ENCODE measurements at places on chromosomes 5 and 9. TPM values are rescaled to one million over a fixed set of nuclear protein-coding genes. Genes with fewer than 3 reads are reported as not detected.

PCDHGC5 gene
- 0.21 TPM for total RNA-seq

SPATA31D4 gene
- not detected for total RNA-seq

ARHGEF28 gene
- total RNA-seq = 68.7 TPM

SPINK1 gene
- total RNA-seq = 3.6 TPM

PRRX2 gene
- total RNA-seq = not detected

MEIKIN gene
- not detected for total RNA-seq

SPOCK1 gene
- total RNA-seq = 2.6 TPM

CTXN3 gene
- not detected for total RNA-seq

SVEP1 gene
- total RNA-seq = 1.2 TPM

PRDM9 gene
- total RNA-seq = under 0.01 TPM

AIF1L gene
- 63.4 TPM for total RNA-seq

PRR7 gene
- 5.3 TPM for total RNA-seq

ELL2 gene
- total RNA-seq = 71.1 TPM

AFAP1L1 gene
- 26.0 TPM for total RNA-seq

NMUR2 gene
- total RNA-seq = not detected

C1QTNF2 gene
- total RNA-seq = not detected

BARHL1 gene
- total RNA-seq = not detected

PDZD2 gene
- total RNA-seq = 8.3 TPM

C9orf50 gene
- not detected for total RNA-seq

RFK gene
- total RNA-seq = 30.4 TPM

OR1Q1 gene
- total RNA-seq = not detected

MAST4 gene
- 23.1 TPM for total RNA-seq

C5orf58 gene
- total RNA-seq = not detected

DRD1 gene
- total RNA-seq = not detected

CARD9 gene
- under 0.01 TPM for total RNA-seq

ALDH1A1 gene
- total RNA-seq = 6.2 TPM

ARID3C gene
- 0.64 TPM for total RNA-seq

GARIN3 gene
- total RNA-seq = not detected

SOHLH1 gene
- not detected for total RNA-seq
